Neural crest cell (in vitro differentiated cells): ENCODE measurements at places on chromosomes 3 and 15.

- DNase-seq, result no peak
Measured at GRCh38 chr15:95132774-95133173, 901.4 kb downstream of the MCTP2 start.

DNA sequence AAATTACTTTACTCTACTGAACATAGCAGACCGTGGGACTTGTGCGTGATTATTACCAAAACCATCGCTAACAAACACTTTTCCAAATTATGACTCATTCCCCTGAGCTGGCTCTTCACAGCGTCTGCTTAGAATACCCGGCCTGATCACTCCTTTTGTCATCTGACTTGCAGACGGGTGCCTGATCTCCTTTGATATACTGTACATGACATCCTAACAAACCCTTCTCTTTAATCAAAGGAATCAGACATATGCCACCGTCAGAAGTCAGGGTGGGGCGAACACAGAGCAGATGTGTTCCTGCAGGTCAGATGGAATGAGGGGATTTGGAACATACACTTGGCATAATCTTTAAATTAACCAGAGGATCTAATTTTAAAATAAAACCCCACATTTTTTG, 48.5 kb upstream of the SH3GL3 start:
- DNase-seq, result no peak

GRCh38 chr3:23592961-23593931, 212.5 kb upstream of the UBE2E1 start:
- no peak for DNase-seq

GRCh38 chr3:15629860-15630597, 28.5 kb downstream of the BTD start:
- peak; percentile 34 for DNase-seq

DNA sequence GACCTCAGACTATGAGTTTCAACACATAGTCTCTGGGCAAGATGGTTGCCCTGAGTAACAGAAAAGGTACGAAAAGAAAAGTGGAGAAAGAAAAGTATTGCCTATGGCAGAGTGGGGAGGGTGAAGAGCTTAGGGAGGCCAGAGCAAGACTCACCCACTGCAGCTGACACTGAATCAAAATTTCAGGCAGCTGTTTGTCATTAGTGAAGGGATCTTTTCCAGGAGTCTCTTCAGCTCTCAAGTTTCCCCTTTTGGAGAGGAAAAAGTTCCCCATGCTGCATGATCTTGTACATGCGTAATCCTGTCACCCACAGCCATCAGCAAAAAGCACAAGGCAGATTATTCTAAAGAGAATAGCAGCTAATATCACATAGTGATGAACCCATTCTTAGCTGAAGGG, 616.9 kb upstream of the GBE1 start:
- no peak for DNase-seq
